ENCODE measurements at places on chromosomes 5 and 9.

GRCh38 chr5:94239266-94239665, 379.1 kb downstream of the KIAA0825 start:
- no peak for DNase-seq

GRCh38 chr5:68385936-68386335, 170.4 kb downstream of the PIK3R1 start:
- no peak for DNase-seq

GRCh38 chr9:34986540-34987047, 3.0 kb upstream of the DNAJB5 start:
- DNase-seq: no peak

- no peak for DNase-seq
These were observed 75.4 kb downstream of the OSMR start for GRCh38 chr5:38921174-38921573.

- no peak for DNase-seq
These were observed 601.9 kb downstream of the SEMA5A start for GRCh38 chr5:8944005-8944404.

DNA sequence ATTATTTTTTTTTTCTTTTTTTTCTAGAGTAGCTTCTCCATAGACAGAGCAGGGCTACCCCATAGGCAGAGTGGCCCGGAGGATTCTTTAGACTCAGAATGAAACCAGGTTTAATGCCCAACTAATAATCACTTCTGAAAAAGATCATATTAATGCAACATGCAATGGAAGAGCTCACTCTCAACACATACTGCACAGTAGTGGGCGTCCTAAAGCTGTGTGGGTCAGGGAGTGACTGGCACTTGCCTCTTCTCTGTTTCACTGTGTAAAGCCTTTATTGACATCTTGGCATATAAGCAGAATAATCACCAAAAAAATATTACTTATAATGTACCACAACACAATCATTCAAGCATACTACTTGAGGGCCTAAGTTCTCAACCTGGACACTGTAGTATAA, 11.1 kb downstream of the PWWP2A start:
- no peak for DNase-seq

DNA sequence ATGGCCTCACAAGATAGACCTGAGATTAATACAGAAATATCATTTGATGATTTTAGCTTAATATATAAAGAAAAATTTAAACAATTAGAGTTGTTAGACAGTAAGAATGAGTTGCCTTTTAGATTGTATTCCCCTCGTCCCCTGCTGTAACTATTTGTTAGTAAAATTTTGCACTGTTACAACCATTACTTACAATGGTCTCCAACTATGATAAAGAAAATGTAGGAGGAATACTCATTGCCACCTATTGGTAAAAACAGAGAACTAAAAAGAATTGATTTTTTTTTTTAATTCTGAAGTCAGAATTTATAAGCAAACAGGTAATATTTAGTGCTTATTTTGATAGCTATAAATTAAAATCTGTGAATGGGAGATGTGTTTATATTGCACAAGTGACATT, 937.6 kb downstream of the TLE4 start:
- no peak for DNase-seq

Measured in LNCaP clone FGC (cell line).